ENCODE measurements at places on chromosomes 12 and 14. TPM values are rescaled to one million over a fixed set of nuclear protein-coding genes. Genes with fewer than 3 reads are reported as not detected.

GRCh38 chr14:66758031-66758613 lies 250.2 kb downstream of the GPHN start:
- no peak for DNase-seq

DNA sequence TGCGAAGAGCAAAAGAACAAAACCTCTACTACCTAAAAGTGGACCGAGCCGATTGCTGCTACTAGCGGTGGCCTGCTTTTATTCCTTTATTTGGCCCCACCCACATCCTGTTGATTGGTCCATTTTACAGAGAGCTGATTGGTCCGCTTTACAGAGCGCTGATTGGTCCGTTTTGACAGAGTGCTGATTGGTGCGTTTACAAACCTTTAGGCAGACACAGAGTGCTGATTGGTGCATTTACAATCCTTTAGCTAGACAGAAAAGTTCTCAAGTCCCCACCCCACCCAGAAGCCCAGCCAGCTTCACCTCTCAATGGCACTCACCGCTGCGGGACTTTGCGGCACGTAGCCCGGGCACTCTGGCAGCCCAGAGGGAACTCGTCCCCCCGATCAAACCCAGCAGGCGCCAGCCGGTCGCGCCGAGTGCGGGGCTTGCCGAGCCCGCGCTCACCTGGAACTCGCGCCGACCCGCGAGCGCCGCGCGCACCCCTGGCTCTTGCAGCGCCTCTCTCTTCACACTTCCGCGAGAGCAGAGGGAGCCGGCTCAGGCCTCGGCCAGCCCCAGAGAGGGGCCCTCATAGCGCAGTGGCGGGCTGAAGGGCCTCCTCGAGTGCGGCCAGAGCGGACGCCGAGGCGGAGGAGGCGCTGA lies 8.7 kb upstream of the FGD4 start:
- peak; percentile 24 for DNase-seq

DNA sequence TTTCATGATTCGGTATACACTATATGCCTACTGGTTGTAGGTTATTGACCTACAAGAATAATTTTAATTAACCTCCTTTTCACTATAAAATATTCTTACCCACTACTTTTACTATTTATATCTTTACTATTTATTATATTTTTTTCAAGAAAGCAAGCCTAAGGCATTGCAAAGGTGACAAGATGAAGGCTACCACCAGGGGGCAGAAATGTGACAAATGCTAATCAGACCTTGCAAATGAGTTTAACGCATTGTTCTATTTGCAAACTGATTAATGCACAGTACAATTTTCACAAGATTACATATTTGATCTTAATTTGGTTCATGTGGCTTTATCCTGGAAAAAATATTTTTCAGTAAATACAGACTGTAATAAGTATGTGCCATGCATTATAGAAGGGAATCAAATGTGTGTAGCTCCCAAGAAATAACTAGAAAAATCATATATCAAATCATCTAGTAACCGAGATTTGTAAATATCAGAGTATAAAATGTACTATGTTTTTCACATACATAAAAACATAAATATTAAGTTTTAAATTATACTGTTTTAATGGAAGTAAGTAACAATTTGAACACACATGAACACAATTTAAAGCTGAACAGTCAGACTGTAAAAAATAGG lies 107.0 kb downstream of the ADAMTS20 start:
- no peak for DNase-seq

The RARG gene
- 24.8 TPM for polyA plus RNA-seq

DNA sequence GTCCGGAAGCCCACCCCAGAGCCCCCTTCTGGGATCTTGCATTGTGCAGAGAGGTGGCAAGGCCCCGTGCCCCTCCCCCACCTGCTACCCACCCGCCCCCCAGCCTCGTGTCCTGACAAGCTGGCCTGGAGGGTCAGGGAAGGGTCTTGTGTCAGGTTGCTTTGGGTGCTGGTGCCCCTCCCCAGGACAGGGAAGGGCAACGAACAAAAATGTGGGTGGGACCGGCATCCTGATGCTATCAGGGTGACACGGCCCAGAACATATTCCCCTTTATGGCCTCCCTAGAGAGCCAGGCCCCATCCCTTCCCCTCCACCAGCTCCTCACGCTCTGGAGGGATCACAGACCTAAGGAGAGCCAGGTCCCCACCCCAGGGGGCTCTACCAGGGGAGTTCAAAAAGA lies 38.7 kb upstream of the TMEM179 start:
- DNase-seq: no peak

DNA sequence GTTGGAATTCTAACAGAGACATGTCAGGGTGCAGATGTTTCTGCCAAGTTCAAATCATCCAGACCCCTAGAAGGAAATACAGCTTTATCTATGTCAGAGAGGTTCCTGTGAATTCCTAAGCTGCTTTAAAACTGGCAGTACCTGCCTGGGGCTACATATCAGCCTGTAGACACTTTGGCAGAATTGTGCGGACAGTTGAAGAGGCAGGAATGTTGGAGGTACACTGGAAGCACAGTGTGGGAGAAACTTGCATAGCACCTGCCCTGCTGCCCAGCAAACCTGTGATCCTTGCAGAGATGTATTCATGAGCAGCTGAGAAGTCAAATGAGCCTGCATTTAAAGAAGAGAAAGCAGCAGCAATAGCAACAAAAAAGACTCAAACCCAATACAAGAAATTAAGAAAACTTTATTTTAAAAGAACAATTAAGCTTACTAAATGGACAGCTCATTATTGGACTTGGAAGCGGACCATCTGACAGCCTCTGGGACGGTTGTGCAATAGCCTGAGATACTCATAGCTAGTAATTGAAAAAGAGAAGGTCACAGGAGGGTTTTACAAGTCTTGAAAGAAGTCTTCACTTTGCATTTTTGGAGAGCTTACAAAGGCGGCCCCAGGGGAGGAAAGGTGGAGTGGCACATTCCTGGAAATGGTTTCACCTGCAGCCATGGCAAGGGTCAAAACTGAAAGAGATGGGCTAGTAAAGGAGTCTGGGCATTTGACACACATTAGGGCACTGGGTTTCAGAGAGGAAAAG lies 280.9 kb upstream of the FLRT2 start:
- DNase-seq: no peak

DNA sequence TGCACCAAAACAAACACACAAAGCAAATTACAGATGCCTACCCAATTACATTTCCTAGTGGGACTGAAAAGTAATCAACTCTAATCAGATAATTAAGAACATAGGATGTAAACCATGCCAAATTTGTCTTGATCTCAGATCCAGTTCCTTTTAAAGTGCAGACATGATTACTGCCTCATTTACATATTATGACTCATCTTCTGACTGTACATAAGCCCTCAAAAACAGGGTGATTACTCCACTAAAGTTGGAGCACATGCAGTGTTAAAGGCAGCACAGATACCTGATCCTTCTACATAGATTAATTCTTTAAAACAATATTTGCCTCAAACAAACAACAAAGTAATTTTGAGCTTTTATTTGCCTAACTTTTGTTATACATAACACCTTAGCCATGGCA lies 337.2 kb downstream of the RPS29 start:
- no peak for DNase-seq

GRCh38 chr14:84856751-84857534 lies 673.0 kb upstream of the FLRT2 start:
- peak; percentile 51 for DNase-seq

The FGF6 gene
- polyA plus RNA-seq: 28.9 TPM

The DTD2 gene
- polyA plus RNA-seq: 12.9 TPM

The UNC79 gene
- polyA plus RNA-seq: 0.58 TPM

GRCh38 chr14:74963178-74963704 lies 7.8 kb upstream of the PGF start:
- DNase-seq: no peak

The DTX1 gene
- polyA plus RNA-seq: 5.9 TPM

DNA sequence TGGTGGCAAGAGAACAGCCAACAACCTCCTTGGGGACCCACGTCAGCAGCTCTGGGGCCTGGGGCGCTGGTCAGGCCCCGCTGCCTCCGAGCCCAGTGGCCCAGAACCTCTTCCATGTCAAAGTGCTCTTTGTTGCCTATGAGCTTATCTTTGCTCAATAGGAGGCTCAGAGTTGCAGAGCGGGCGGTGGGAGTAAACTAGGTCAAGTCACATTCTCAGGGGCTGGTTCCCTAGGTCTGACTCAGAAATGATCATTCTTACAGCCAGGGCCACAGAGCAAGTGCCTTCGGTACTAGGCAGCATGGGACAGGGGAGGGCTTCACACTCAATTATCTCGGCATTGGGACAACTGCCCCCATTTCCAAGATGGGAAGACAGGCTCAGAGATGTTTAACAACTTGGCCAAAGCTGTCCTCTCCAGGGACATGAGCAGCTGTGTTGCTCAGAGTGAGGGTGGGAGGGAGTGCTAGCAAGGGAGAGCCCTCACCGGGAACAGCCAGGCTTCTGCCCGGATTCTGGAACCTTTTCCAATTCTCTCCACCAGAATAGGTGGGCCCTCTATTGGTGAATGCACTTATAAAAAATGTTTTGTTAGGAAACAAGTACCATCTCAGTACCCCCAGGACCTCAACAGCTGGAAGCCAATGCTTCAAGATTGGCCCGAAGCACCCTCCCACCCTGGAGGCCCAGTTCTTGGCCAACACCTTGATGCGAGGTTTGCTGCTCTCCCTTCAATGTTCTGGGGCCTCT lies 11.9 kb downstream of the SLC25A29 start:
- DNase-seq: no peak

GRCh38 chr14:56162476-56162875 lies 44.3 kb downstream of the PELI2 start:
- DNase-seq: no peak

The SLC6A12 gene
- 0.75 TPM for polyA plus RNA-seq

The FGF23 gene
- not detected for polyA plus RNA-seq

DNA sequence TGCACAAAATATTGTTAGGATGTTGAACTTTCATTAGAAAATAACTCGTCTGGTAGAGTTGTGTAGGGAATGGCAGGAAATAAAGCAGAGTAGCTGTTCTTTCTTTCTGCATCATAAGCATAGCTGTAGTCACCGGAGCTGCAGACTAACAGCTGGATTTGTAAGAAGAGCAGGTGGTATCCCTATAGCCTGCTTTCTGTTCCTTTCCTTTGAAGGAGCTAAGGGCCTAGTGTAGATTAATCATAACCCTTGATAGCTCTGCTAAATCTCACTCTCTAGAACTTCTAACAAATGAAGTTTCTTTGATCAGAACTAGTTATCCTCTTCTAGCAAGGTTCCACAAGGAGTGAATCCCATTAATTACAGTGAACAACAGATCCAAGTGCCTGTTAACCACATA lies 3.5 kb downstream of the LMO3 start:
- DNase-seq: no peak

DNA sequence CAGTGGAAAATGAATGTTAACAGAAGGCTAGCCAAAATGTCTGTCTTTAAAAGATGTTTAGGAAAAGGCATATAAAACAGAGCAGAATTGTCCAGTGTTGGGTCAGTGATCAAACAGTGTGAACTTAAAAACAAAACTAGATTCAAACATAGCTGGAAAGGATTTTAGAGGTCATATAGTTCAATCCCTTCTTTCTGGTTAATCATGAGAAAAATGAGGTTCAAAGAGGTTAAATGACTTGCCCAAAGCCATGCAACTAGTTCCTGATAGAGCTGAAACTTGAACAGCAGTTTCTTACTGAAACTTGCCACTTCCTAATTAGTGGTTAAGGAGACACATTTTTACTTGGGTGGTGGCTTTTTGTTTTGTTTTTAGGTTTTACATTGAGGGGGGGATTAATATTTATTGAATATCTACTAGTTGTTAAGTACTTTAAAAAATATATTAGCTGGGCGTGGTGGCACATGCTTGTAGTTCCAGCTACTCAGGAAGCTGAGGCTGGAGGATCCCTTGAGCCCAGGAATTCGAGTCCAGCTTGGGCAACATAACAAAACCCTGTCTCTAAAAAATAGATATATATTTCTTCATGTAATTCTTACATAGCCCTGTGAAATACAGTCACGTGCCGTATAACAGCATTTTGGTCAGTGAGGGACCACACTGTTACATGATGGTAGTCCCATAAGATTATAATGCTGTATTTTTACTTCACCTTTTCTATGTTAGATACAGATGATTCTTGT lies 20.4 kb downstream of the ACVR1B start:
- DNase-seq: no peak

The LIN7A gene
- polyA plus RNA-seq: 2.7 TPM

DNA sequence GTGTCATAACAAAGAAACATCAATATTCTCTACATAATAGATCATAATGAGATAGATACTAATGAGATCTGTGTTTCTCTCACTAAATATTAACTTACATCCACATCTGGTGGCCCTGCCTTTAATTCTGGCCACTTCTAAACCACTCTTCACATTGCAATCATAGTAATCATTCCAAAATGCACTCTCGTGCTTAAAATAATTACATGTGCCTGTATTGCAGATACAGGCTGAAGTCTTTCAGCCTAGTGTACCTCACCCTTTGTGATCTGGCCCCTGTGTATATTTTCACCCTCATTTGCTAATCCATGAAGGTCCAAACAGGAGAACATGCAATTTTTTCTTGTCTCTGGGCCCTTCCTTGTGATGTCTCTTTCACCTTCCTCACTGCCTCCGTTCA lies 108.0 kb downstream of the LIN7A start:
- DNase-seq: no peak

Data from hindlimb muscle (tissue), 1 donor.